ENCODE measurements at places on chromosomes 12 and 14.

- no peak for DNase-seq
Measured at GRCh38 chr14:88804035-88804434, 11.3 kb upstream of the EML5 start.

DNA sequence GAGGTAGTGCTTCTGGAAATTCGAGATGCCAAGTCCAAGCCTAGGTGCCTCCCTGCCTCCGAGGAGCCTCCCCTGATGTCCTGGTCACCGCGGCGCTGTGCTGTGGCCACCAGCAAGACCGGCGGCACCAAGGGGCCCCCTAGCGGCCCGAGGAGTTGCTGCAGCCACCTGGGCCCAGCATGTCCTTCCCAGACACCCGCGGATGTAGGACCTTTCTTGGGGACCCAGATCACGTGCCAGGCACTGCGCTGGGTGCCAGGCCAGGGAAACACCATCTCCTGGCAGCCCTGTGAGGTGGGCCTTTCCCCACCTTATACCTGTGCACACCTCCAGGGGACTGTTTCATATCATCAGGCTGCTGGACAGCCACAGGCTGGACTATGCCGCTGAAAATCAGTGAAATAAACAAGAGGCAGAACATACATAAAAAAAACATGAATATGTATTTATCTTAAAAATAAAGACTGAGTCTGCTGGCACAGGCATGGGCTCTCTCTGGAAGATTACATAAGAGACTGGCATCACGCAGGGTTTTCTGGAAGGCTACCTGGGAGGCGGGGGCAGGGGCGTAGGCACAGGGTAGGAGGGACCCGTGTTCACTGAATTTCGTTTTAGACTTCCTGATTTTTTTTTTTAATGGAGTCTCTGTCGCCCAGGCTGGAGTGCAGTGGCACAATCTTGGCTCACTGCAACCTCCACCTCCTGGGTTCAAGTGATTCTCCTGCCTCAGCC, 15.9 kb upstream of the HHIPL1 start:
- no peak for DNase-seq

DNA sequence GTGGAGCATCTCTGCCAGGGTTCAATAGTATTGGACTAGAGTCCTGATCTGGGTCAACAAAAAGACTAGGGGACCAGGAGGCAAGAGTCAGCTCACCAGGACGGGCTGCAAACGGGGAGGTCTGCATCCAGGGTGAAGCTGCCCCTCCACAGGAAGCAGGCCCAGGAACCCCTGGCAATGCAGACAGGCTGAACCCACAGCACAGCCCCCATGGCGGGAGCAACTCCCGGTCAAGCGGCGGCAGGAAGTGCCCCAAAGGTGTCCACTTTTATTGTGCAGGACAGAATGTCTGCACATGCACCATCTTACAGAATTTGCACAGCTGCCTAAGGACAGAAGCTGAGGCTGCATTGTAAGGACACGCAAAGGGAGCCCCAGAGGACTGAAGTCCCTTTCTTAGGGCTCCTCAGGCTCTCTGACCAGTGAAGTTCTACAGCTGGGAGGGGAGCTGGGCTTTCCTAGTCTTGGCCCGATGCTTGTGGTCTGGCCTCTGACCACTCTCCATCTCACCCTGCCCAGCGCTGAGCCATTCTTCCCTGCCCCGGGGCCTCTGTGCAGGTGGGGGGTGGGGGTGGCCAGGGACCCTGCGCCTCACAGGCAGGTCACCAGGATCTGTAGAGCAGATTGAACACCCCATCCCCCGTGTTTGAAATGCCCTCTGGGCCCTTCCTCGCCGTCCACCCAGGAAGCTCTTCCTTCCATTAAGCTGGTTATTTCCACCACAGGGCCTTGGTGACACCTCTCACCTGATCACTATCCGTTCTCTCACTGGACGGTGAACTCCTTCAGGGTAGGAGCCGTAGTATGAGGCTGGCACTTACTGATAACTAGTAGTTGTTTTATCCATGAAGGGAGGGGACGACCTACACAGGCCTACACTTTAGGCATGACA, 75.9 kb downstream of the NINJ2 start:
- DNase-seq: no peak

GRCh38 chr14:91349481-91350074, 68.0 kb downstream of the CCDC88C start:
- DNase-seq: no peak

DNA sequence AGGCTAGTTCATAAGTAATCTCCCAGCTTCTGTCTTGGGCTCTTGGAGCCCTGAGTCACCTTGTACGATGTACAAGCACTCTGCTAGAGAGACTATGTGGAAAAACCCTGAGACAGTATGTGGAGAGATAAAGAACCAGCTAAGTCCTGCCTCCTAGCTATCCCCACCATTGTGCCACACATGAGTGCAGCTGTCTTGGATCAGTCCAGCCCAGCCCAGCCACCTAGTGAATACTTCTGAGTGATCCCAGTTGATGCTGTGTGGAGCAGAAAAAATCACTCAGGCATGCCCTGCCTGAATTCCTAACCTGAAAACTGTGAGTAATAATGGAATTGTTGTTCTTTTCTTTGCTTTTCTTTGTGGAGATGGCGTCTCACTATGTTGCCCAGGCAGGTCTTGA, 5.1 kb upstream of the SERPINA6 start:
- no peak for DNase-seq

GRCh38 chr12:116990971-116991966, 80.5 kb downstream of the FBXW8 start:
- DNase-seq: no peak

DNA sequence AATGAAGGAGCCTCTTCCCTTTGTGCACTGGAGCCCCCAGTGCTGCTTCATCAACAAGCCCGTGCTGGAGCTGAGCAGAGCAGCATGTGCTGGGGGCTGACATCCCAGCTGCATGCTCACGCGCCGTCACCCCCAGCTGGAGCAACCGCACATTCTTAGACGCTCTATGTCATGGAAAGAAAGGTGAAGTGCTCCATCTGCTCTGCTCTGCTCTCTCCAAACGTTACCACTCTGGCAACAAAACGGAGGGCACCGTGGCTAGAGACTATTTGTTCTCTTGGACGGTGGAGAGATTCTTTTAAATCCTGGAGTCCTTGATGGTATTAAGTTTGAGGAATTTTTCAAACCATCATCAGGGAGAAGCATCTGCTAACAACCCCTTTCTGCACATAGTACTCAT, 208.4 kb downstream of the C12orf75 start:
- DNase-seq: no peak

Data from thoracic aorta (tissue), 2 donors.